Activated CD8-positive, alpha-beta T cell treated with anti-CD3 and anti-CD28 coated beads, Interleukin-2, amount 10 ng/mL, durations not matched to agents 7 days and 5 days (primary cell): ENCODE measurements at places on chromosomes 3 and 15. TPM values are rescaled to one million over a fixed set of nuclear protein-coding genes. Genes with fewer than 3 reads are reported as not detected.

DNA sequence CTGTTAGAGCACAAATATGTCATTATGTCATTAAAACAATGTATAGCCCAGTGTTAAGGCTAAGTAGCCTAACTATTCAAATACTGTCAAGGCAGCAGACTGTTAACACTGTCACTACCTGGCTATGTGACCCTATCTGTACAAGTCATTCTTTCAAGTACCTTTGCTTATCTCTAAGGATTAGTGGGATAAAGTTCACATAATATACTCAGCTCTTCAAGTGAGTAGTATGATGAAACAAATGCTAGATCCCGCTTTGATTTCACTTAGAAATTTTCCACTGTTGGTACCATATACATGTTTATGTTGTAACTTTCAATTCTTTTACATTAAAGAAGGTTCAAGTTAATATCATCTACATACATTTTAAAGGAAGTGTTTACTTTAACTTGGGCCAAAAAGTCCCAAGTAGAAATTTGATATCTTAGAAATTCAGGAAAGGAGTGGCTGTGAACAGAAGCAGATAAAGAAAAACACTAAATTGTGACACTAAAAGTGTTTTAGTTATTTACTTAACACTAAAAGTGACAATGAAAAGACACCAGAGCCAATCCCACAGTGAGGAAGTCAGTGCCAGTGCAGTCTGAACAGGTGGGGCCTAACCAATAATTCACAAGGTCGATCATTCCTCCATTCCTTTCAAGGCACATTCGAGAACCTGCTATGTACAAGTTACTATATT, 4.8 kb upstream of the RFX7 start:
- DNase-seq: no peak

DNA sequence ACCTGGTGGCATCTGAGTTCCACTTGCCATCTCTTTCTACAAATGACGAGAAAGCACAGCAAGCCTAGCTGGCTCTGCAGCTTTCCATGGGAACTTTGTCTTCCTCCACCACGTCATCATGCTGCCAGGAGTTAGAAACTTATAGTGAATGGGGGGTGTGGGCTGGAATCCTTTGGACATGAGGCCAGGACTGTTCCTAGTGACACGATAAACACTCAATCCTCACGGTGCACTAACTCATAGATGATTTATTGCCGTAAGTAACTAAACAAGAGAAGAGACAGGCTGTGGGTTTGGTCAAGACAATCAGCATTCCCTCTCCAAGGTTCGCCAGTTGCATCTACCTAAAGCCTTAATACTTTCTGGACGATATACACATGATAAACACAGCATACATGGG, 50.6 kb downstream of the OXNAD1 start:
- DNase-seq: peak; percentile 19

- DNase-seq: no peak
Observed at GRCh38 chr15:50627351-50628055, 59.1 kb downstream of the TRPM7 start.

DNA sequence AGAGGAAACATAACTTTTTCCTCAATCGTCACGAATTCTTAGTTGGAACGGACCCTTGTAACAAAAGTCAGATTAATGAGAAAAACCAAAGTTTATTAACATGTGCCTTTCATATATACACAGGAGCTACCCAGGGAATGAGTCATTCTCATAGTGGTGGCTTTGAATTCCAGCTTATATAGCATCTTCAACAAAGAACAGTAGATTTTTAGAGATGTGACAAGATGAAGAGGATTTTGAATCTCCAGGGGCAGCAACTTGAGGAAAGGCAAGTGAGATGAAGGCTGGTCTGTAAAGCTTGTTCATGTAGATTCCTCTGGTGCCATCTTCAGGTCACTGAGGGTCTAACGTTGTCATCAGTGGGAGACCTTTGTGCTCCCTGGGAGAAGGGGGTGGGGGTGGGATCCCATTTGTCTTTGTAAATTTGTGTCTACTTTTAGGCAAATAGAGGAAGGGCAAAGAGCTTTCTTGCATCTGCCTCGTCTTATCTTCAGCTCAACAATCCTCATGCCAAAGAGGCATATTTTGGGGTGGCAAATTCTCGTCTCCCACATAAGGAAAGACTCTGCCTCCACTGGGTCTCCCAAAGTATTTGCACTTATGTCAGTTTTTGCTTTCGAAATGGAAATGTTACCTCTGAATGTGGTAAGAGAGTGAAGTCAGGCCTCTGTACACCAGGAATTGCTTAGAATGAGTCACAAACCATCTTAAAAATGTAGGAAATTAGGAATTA, 29.5 kb downstream of the CLEC3B start:
- peak; percentile 49 for DNase-seq

DNA sequence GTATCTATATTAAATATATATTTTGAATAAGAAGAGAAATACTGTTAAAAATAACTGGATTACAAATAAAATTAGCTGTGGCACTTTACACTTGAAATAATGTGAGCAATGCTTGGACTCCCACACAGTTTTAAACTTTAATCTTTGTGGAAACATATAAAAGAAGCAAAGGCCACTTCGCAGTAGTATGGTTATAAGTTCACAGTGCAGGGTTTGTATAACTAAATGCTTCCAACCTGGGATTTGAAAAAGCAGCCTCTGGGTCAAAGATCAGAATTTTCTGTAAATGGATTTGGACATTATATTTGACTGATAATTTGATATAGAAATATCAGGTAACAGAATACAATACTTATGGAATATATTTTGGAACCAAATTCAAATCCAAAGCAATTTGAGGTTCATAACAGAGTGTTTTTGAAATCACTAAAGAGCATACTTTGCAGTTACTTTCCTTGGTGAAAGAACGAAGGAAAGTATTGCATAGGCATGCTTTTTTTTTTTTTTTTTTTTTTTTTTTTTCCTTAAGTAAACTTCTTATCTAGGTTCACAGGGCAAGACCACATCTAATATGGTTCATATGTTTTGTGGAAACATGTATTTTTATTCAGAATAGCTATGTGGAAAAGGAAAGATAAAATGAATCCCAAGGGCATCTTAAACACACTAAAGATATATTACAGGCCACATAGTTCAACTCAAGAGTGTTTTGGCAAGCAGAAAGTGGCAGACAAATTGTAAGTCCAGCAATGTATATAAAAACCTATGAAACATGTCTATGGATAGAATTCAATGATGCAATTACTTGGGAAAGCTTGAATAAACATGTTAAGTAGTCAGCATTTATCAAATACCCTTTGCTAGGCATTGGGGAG, 47.1 kb upstream of the SGO1 start:
- DNase-seq: no peak

DNA sequence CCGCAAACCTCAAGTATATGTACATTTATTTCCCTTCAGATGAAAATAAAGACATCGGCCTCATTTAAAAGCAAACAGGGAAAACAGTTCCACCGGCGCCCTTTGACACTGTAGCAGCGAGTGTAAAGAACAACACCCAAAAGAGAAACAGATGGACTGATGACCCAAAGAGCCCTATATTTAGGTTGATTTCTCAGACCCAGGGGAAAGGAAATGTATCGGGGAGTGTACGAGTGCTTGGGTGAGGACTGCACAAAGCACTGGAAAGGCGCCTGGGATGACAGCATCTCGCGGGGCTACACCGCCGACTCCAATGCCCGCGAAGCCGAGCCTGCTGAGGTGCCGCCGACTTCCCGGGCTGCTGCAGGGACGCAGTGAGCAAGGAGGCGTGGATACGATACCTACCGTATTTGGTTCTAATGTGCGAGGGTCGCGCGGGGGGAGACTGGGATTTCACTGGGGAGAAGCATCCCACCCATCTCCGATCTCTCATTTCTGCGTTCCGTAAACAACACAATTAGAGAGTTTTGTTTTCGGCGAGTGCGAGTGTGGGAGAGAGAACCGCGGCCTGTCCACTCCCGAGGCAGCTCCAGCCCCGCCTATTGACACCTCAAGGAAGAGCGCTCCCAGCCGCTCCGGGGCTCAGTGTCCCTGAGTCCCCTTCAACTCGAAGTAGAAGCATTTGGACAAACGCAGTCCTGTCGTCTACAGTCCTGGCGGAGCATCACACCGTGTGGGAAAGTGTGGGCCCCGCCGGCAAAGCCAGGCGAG, 2.0 kb downstream of the MECOM start:
- DNase-seq: peak; percentile 29

GRCh38 chr3:46564190-46565021, 1.7 kb downstream of the LRRC2 start:
- no peak for DNase-seq

DNA sequence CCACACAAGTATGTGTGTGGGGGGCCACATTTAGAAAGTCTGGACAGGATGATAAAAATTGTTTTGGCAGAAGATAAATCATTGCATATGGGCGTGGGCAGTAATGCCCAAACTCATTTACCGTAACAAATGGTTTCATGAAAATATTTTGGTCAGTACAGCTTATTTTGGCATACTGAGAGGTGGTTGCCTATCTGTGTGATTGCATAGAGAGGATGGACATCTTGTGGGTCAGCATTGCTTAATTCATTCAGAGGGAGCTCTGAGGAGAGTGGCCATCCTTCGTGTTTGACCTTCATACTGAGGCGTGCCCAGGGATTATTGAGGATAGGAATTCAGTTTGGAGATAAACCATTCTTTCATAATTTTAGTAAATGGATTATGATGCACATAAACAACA, 162.5 kb downstream of the GAP43 start:
- DNase-seq: no peak

- DNase-seq: peak; percentile 35
Observed at GRCh38 chr3:146065573-146066006, 95.4 kb downstream of the PLOD2 start.

Gene PLSCR2
- total RNA-seq: not detected

Gene HOMER2
- 12.0 TPM for total RNA-seq

Gene PHLDB2
- 4.1 TPM for total RNA-seq

Gene GATM
- total RNA-seq: 1.6 TPM

Gene CAND2
- 0.31 TPM for total RNA-seq

Gene EOMES
- total RNA-seq: 2.9 TPM

Gene CAMKV
- not detected for total RNA-seq
